ENCODE measurements at places on chromosomes 2 and 18.

- peak; percentile 73 for DNase-seq
Observed at GRCh38 chr18:77061946-77062517, 70.6 kb downstream of the MBP start.

DNA sequence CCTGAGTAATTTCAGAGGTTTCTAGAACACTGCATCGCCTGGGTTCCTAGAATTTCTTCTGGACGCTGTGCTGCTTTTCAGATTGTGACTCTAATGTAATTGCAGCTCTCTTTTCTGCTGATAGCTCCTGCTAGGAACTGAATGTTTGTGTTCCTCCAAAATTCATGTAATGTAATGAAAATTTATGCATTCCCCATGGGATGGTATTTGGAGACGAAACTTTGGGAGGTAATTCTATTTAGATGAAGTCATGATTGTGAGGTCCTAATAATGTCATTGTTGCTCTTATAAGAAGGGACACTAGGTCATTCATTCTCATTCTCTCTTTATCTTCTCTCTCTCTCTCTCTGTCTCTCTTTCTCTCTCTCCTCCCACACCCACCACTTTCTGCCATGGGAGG is 223.9 kb upstream of the DOK6 start:
- no peak for DNase-seq

DNA sequence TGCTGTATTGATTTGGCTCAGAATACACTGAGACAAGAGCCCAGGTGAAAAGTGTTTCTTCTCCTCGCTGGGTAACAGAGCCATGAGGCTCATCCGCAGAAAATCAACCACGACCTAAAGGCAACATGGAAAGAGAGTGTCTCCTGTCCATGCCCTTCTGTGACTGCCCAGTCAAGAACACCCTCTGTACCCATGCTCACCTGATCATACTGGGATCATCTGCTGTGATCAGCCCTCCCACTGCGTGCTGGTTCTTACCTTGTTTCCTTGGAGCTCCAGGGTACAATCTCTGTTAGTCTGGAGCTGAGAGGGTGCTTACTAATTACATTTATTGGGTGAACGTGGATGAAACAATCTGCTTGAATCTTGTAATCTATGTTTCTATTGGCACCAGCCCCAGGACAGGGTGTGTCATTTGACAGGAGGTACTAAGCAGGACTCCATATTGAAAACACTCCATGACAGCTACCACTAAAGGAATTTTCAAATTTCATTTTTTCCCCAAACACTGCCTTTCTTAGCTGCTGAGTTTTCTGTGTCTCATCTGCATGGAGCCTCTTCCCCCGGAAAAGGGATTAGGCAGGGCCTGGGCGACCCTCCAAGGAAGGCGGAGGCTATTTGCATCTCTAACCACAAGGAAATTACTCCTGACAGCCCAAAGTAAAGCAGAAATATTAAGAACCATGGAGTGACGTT is 39.7 kb upstream of the GRP start:
- no peak for DNase-seq

DNA sequence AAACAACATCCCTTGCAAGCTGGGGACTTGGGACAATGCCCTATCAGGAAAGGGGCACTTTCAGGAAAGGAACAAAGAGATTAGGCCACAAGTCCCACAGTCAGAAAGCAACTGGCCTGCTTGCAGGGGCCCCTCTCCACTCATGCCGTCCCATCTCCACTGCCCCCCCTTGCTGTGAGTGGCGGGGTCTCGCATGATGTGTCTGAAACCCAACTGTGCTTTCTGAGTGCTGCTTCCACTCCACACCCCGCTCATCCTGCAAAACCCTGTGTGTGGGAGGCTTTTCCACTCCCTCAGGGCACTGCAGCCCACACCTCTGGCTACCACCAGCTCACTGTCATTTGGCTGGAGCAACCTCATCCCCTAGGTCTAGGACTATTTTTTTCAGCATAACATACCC is 7.9 kb downstream of the HS6ST1 start:
- peak; percentile 36 for DNase-seq

DNA sequence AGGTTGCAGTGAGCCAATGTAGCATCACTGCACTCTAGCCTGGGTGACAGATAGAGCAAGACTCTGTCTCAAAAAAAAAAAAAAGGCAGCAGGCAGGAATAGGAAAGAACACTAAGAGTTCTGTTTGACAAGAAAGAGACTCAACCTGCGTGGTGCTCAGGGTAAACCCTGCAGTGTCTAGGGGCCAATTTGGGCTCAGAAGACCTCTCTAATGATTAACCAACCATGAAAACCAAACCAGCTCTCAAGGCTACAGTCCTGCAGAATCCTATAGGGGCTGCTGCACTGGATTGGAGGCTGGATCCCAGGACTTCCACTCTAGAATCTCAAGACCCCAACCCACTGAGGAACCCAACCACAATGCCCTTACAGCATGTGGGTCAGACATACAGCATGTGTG is 2.4 kb downstream of the TRABD2A start:
- no peak for DNase-seq

DNA sequence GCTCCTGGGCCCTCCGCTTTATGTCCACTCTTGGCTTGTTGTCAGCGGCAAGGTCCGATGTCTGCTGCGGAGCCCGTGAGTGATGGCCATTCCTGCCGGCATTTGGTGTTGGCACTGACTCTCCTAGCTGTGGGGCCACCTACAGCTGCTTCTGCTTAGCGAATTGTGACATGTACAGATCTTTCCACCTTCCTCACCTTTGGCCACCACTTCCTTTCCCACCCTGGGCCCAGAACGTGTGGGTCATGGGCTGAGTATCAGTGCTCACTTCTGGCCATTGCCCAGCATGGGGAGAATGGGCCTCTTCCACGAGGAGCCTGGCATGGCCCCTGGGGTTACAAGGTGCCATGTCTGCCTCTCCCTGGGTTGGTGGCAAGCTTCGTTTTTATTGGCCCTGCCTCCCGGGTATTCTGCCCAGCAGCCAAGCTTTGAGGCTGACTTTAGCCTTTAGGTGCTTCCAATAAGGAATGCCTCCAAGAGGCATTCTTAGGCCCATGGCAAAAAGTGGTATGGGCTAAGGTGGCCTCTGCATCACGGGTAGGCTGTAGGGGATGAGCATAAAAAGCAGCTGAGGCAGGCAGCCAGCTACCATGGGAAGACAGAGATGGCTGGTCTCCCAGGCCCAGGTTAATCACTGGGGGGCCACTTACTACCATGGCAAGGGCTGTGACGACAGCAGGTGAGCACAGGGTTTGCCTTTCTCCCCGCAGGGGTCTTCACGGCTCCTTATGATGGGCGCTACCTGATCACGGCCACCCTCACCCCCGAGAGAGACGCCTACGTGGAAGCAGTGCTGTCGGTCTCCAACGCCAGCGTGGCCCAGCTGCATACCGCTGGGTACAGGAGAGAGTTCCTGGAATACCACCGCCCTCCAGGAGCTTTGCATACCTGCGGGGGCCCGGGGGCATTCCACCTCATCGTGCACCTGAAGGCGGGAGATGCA is 65.8 kb downstream of the EMILIN2 start:
- peak; percentile 50 for DNase-seq

- DNase-seq, result no peak
Observed at GRCh38 chr18:36812678-36813077, 16.1 kb downstream of the TPGS2 start.

GRCh38 chr2:27324720-27325119 is 1.8 kb upstream of the MPV17 start:
- no peak for DNase-seq

DNA sequence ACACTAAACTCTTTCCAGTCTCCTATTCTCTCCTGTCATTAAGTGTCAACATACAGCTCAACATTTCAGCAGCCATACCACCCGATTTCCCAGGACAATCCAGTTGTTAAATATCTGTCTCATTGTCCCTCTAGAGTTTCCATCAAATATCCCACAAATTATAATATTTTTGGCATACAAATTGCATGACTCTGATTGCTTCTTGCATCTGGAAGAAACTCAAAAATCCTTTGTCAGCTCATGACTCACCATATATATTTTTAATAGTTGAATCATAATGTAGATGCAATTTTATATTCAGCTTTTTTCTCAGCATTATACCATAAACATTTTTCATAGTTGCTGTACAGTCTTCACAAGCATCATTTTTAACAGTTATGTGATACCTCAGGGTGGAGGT is 7.2 kb downstream of the SLC30A3 start:
- no peak for DNase-seq

- DNase-seq, result no peak
Observed at GRCh38 chr2:226772389-226773179, 27.0 kb downstream of the IRS1 start.

DNA sequence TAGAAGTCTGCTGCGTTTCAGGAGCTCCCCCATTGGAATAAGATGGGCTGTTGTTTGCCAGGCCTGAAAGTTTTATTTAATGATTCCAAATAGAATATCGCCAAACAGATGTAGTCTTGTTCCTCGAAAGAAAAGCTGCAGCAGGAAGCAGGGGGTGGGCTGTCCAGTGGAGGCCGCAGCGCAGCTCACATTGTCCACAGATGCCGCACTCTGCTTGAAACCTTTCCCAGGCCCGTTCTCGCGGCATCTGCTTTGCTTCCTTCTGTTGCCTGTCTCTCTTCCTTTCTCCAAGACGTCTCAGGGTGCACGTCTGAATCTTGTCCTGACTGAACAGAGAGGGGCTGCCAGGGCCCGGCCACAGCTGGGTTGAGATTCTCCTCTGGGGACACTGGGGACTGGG is 12.4 kb upstream of the IGFBP2 start:
- DNase-seq, result no peak

DNA sequence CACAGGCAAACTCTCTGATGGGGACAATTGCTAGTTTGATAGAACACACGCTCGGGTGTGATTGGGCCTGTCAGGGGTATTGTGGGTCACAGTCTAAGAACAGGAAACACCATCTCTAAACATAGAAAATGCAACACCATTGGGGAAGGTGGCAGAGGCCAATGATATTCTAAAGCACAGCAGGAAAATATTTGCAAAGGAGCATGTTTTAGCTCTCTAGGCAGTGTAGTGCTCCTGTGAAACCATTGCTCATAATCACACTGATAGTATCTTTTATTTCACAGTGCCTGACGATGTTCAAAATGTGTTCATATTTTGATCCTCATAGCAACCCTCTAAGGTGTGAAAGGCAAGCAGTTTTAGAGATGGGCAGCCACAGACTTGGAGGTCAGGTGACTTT is 224.2 kb downstream of the CD226 start:
- DNase-seq, result no peak

DNA sequence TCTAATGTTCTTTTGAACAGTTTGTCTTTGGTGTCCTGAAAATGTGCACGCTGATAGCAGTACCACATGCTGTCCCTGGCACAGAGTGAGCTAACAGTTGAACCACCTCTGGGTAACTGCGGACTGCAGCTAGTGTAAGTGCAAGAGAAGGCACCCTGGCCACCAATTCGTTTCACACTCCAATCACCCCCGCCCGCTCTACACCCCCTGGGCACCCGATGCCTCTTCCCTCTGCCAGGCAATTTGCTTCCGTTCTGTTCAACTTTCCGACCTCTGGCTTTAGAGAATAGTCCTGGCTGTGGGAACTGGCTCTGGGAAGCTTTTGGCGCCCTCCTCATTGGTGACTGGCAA is 1.4 kb downstream of the DOCK10 start:
- peak; percentile 78 for DNase-seq

GRCh38 chr2:133682906-133683305 is 114.6 kb upstream of the NCKAP5 start:
- DNase-seq, result no peak

GRCh38 chr2:9493478-9493877 is 19.1 kb downstream of the IAH1 start:
- no peak for DNase-seq

DNA sequence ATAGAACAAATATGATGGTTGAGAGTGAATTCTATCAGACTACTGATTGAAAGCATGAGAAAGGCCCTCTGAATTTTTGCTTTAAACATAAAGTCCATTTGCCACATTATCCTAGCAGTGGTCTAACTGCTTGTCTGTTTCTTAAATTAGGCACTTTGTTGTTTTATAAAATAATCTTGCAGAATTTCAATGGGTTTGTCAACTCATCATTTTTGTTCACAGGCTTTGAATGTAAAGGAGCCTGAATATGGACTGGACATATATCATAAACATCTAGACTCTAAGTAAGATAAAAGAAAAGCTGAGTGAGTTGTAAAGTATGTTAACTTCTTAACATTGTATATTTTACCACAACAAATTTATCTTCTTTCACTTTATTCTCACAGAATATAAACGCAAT is 845.9 kb downstream of the SUCLG1 start:
- no peak for DNase-seq

DNA sequence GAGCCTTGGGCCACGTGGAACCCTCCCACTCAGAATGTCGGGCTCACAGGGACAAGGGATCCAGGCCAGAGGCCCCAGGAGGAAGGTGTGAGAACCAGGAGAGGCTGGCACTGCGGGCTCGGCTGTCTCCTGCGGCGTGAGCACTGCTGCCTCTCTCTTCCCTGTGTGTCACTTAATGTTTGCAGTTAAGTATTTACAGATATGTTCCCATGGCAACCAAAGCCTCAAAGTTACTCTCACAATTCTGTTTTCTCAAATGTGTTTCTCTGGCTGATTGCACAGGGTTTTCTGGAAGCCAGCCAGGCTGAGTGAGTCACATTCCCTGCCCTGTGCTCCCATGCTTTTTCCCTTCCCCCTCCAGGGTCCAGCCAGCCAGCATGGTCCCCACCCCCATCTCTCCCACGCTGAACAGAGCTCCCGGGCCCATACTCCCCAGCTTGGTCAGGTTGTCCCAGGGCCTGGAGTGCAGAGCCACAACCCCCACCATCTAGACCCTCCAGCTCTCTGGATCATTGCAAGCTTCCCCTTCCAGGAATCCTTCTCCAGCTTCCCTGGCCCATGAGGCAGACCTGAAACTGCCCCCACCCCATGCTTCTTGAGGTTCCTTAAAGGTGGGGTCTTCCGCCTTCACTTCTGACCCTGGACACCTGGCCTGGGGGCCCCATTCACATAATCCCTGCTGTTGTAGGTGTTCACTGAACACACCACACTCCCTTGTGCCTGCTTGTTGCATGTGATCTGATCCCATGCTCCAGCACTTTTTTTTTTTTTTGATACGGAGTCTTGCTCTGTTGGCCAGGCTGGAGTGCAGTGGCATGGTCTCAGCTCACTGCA is 265.9 kb downstream of the CELF4 start:
- no peak for DNase-seq

DNA sequence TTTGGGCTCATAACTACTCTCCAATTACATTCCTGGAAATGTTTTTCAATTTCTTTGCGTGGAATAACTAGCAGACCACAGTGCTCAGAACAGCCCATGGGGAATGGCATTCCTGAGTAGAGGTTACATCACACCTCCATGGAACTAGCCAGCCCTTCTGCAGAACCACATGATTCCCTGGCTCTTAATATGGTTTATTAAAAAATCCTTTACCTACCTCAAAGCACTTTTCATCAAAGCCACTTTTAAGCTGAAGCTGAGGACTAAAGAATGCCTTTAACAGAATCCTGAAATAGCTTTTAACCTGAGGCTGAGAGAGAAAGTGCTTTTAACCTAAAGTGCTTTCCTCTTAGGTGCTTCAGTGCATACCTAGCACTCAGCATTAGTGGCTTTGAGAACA is 376.3 kb downstream of the ARHGAP15 start:
- DNase-seq, result no peak

- no peak for DNase-seq
Observed at GRCh38 chr2:104658144-104658835, 195.6 kb upstream of the POU3F3 start.

All from activated effector memory CD4-positive, alpha-beta T cell treated with anti-CD3 and anti-CD28 coated beads, Interleukin-2, amount 50 U/mL, for 16 hours (primary cell).